ENCODE measurements at places on chromosomes 7 and 10. TPM values are rescaled to one million over a fixed set of nuclear protein-coding genes. Genes with fewer than 3 reads are reported as not detected.

GRCh38 chr10:3132036-3133025 lies 40.3 kb downstream of the PITRM1 start:
- no peak for DNase-seq

- no peak for DNase-seq
Measured at GRCh38 chr10:15491856-15492642, 121.0 kb upstream of the FAM171A1 start.

- DNase-seq: peak; percentile 81
Measured at GRCh38 chr10:125144693-125145623, 15.4 kb downstream of the CTBP2 start.

Gene COL1A2
- 61.6 TPM for total RNA-seq

Gene TBXAS1
- total RNA-seq: 1.0 TPM

All from GM23338 (cell line).